H7 (cell line): ENCODE measurements at places on chromosomes 13 and 19. TPM values are rescaled to one million over a fixed set of nuclear protein-coding genes. Genes with fewer than 3 reads are reported as not detected.
A peak's percentile ranks its signal among the peaks of the same experiment; 100 is the strongest.

DNA sequence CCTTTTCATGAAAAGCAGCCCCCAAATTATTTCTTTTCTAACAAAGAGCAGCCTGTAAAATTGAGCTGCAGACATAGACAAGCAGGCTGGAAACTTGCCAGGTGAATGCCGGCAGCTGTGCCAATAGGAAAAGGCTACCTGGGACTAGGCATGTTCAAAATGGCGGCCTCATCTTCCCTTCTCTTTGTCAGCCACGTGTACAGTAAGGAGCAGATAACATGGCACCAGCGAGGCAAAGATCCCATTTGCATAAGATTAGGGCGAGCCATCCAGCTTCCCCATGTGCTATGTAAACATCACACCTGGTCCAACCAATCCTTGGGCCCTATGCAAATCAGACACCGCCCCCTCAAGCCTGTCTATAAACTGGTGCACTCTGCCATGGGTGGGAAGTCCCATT, 31.2 kb upstream of the CACNA1A start:
- no peak for DNase-seq

GRCh38 chr13:30841154-30841553, 64.9 kb upstream of the MEDAG start:
- no peak for DNase-seq

GRCh38 chr19:16721051-16721450, 1.4 kb downstream of the NWD1 start:
- DNase-seq, result no peak

DNA sequence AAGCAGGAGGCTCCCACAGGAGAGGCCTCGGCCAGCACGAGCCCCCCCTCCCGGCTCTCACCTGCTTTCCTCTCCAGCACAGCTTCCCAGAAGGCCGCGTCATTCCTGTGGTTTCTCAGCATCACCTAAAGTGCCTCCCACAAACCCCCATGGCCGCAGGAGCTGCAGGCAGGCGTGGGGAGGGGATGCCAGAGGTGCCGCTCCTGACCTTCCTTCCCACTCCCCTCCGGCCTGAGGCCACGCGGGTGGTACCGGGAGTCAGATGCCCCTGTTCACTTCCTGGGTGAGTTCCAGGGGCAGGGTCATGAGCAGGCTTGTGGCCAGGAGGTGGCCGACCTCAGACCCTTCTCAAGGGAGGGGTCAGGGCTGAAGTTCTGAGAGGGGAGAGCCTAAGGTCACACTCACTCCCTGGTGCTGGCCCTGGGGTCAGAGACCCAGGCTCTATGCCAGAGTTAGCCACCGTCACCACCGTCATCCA, 14.4 kb upstream of the NPAS1 start:
- peak; percentile 81 for DNase-seq

DNA sequence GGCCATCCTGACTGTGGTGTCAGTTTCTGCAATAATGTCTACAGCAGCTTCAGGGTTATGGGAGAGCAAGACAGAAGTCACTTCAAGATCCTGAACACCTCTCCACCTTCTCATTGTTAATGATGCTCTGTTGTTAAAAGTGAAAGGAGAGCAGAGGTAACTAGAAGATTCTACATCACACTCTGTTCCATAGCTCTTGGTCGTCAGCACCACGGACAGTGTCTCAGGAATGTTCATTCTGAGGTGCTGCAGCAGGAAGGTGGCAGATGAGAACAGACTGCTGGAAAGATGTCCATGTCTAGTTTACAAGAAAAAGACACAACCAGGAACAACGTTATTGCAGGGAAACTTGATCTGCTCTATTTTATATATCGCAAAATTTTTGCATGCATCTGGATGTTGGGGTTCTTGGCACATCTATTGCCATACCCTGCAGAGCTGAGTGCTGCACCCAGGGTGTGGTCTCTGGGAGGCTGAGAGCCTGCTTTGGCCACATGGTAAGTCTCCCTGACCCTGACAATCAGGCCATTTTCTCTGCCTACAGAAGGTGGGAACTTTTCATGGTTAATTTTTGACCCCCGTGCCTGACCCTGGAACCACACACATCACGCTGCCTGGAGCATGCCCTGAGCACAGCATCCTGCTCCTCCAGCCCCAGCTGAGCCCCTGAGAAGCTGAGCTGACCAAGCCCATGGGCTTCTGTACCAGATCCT, 12.7 kb downstream of the CEACAM21 start:
- peak; percentile 48 for DNase-seq

DNA sequence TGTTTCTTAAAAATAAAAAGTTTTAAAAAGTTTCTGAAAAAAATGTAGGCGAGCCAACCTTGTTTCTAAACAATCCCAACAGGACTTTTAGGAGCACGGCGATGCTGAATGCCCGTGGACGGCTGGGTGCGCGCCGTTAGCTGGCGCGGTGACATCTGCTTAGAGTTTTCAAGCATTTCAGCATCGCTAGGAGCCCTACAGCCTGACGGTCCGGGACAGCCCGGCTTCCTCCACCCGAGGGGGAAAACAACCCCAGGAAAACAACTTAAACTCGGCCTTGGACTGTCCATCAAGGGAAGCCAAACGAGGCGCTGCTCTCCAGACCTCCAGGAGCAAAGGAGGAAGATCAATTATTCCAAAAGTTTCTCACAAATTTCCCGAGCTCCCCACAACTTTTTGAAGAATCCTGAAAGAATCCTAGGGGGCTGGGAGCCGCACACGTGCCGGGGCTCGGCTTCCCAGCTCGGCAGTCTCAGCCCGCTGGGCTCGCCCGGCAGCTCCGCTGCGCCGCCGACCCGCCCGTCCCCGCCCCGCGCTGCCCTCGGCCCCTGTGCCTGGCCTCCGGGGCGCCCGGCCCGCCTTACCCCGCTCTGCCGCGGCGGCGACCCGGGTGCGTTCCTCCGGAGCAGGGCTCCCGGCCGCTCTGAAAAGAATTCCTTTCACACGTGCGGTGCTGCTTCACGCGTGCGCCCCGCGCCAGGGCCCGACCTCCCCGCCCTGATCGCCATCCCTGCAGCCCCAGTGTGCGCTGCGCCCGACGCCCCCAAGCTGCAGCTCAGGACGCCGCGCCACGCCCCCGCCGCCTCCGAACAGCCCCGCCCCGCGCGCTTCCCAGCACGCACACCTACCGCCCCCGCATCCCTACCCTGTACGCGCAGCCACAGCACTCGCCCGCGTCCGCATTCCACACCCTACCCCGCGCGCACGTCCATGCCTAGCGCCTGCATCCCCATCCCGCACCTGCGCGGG, at the start of gene GJA3:
GJA3 (minus strand) TSS at position 747 of the 969 bp plus-strand sequence. CDS start 17,764 bp downstream, outside the sequence.
- DNase-seq, result peak; percentile 92

DNA sequence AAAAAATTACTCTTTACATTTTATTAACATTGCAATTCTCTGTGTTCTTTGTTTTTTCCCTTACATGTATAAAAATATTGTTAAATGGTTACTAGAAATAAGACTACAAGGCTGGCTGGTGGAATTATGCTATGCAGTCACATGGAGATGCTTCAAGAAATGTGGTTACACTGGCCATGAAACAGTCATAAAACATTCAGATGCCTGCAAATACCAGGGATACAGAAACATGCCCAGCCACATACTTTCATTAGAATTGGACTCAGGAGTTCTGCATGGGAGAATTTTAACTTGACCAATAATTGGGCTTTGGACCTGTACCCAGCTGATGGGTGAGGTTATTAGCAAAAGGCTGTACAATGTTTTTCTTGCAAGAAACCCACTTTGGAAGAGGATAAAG, 1407.7 kb upstream of the SLC10A2 start:
- no peak for DNase-seq

GRCh38 chr19:55249841-55250240, 9.0 kb downstream of the PPP6R1 start:
- no peak for DNase-seq

The CCDC169 gene
- total RNA-seq, result 19.9 and 32.7 TPM in 2 replicates

The STOML3 gene
- total RNA-seq, result not detected in 2 replicates

The ERFL gene
- total RNA-seq, result 0.15 TPM in 1 of 2 replicates, not detected in the other

The ZNF708 gene
- total RNA-seq, result 6.5 and 7.6 TPM in 2 replicates

The UPK1A gene
- total RNA-seq, result 0.14 and 0.74 TPM in 2 replicates

The TGFBR3L gene
- 1.7 TPM in 1 of 2 replicates, not detected in the other for total RNA-seq

The IGFL1 gene
- total RNA-seq, result not detected in 2 replicates
